ENCODE measurements at places on chromosomes 6 and 20.

DNA sequence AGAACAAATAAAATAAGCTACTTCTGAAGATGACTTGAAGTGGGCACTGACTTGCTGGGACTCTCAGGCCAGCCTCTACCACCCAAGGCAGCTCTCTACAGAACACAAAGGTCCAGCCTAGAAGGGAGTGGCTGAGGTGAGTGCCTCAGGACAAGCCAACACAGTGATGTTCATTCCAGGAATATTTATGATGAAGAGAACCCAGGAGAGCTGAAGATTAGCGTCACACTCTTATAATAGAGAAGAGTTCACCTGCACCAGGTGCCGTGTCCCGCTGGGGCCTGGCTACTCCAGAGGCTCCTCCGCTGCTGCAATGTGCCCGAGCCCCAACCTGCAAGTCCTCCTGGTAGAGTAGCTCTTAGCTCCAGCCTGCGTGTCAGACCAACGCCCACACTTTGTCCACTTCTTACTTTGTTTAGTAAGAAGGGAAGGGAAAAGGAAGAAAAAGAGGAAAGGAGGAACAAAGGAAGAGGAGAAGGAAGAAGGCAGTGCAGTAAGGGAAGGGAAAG is 182.4 kb upstream of the QKI start:
- no peak for DNase-seq

DNA sequence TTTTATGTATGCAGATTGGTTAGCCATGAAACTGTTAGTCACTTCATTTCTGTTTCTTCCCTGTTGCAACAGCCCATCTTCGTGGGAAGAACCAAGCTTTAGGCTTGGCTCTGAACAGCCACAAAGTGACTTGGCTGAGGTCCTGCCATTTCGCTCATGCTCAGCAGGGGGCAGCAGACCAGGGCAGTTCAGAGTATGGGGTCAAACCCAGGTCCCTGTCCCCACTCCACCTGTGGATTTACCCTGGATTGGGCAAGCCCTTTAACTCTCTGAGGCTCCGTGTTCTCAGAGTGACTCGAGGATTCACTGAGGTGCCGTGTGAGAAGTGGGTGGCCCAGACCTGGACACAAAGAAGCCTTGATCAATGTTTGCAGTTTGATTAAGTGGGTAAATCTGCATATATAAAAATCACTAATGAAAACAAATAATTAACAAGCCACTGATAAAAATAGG is 19.8 kb upstream of the MAP1LC3A start:
- DNase-seq: no peak

DNA sequence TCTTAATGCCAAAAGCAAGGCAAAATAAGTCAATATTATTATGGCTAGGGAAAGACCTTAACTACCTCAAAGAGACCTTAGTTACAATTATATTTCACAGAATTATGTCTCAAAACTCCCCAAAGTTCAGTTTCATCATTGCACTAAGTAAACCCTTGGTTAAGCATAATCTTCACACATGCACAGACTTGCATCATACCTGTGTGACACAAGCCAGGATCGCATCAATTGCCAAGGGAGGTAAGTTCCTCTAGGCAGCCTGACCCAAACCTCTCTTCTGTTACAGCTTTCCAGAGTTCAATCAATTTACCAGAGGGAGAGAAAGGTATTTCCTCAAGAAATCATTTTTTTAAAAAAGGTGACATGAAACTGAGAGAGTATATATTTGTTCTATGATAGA is 31.9 kb upstream of the PRSS35 start:
- no peak for DNase-seq

- no peak for DNase-seq
Observed at GRCh38 chr6:89679215-89680120, 40.9 kb upstream of the LYRM2 start.

DNA sequence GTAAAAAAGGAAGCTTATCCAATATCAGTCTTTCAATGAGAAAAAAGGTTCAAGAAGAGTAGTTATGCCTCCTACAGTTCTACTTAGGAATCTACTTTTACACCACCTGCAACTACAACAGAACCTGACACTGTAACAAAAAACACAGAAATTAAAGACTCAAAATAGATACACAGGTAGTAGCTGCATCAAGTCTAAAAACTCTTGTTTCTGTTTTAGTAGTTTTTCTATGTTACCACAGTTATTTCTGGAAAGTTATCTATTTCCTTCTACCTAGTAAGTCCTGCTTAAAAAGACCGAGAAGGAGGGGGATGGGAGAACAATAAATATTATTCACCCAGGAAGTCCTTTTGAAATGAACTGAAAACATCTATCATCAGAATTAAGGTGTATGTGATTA is 52.5 kb downstream of the ATG5 start:
- no peak for DNase-seq

- DNase-seq: no peak
Observed at GRCh38 chr6:150075034-150075421, 6.1 kb upstream of the ULBP3 start.

- DNase-seq: no peak
Observed at GRCh38 chr6:145003145-145003544, 718.0 kb downstream of the UTRN start.

GRCh38 chr6:63817492-63818050 is 182.0 kb downstream of the PHF3 start:
- DNase-seq: no peak

DNA sequence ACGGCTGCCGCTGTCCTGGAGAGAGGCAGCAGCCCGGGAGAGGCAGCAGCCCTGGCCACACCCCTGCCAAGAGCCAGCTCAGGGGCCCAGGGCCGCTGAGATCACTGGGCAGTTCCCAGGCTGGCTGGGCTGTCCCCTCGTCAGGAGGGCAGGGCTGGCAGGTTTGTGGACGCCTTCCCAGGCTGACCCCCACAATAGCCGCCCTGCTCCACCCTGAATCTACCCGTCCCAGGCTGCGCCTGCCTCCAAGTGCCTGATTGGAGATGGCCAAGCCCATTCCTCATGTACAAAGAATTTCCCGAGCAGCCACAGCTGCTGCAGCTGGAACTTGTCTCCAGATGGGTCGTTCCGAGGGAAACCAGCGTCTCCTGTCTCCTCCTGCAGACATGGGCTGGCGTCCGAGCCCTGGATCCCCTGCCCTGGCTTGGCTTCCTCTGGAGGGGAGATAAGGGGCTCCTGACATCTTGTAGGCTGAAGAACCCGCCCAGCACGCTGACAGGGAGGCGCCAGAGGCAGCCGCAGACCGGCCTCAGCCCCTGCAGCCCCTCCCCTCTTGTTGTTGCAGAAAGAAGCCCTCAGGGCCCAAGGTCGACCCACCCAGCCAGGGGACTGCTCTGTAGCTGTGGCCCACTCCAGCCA is 9.4 kb upstream of the GATA5 start:
- no peak for DNase-seq

DNA sequence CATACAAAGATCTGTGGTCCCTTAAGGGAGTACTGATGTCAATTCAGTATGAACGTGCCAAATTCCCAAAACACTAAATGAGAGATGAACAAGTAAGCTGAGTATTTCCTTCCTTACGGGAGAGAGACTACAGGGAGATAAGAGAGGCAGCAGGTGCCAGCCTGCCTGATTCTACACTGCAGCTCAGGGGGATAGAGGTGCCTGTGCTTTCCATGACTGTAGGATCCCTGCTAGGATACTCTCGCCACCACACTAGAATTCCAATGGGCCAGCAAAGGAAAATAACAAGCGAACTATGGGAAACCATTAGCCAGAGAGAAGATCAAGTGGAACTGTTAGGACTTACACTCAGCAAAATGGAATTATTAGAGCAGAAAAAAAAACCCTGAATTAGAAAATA is 198.5 kb upstream of the BTBD3 start:
- DNase-seq: no peak

DNA sequence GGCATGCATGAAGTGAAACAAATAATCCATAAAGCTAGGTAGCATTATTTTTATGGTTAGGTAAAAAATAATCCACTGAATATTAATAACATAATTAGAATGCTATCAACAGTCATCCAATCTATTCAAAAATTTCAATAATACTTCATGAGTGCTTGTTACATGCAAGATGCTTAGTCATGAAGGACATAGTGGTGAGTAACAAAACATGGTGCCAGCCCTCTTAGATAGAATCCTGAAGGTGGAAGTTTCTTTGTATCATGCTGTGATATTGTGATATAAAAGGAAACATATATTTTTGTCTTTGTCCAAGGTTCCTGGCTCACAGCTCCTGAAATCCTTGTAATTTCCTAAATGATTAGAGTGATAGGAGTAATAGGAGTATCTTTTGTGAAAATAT is 14.9 kb downstream of the RCAN2 start:
- DNase-seq: no peak

GRCh38 chr6:15538766-15539495 is 123.9 kb downstream of the DTNBP1 start:
- no peak for DNase-seq

GRCh38 chr6:55395871-55396270 is 68.6 kb downstream of the GFRAL start:
- no peak for DNase-seq

DNA sequence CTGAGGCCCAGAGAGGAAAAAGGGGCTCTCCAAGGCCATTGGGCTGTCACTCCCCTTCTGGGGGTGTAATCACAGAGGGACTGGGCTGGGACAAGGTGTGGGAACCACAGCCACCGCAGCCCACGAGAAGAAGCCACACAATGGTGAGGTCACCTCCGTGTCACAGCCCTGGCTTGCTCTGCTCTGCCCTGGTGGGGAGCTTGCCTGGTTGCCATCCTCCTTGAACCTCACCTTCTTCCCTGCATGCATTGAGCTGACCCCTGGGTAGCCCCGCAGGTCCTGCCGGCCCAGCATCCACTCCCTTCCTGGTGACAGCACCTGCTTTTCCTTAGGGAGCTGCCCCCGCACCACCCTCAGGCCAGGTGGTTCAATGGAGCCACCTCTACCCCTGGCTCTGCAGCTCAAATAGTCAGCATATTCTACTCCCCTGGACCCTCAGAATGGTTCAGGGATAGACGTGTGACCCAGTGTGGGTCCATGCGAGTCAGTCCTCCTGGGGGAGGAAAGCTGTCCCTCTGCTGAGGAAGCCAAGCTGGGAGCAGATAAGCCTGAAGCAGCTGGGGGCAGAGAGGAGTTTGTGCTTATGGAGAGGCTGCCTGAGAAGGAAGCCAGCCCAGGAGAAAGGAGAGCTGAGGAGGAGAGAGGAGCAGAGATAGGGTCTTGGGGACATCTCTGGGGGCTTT is 21.3 kb downstream of the RBM38 start:
- DNase-seq: no peak

- no peak for DNase-seq
Observed at GRCh38 chr6:95576998-95577303, 384 bp upstream of the MANEA start.

DNA sequence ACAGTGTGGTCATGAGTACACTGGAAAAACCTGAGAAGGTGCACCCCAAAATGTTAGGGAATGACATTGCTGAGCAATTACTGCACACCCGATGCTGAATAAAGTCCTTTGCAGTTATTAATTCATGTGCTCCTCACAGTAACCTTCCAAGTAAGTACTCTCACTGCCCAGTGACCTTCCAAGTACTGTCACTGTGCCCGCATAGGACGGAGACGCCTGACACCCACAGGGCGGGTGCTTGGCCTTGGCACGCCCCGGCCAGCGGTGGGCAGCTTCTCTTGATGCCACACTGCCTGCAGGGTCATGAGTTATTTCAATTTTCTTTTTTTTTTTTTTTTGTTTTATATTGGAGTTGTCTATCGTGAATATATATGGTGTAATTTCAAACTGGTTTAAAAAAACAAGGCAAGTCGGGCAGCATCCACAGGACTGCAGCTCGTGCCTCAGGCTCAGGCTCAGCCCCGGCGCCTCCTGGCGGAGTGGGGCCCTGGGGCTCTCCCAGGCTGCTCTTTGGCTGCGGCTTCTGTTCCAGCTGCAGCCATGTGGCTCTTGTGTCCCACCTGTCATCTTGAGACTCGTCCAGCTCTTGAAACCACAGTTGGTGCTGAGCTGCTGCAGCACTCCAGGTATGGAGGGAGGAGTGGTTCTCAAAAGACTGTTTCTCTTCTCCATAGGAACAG is 27.0 kb downstream of the PNLDC1 start:
- DNase-seq: no peak

DNA sequence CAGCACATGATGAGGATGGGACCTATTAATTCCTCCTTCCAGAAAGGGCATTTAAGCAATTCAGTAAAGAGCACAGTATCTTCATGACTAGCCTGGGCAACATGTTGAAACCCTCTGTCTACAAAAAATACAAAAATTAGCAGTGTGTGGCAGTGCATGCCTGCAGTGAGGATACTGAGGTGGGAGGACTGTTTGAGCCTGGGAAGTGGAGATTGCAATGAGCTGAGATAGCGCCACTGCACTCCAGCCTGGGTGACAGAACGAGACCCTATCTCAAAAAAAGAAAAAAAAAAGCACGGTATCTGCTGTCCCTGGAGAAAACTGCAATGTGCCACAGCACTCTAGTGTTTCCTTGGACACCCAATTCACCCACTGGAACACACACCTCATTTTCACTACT is 18.4 kb downstream of the SAMD3 start:
- DNase-seq: no peak

GRCh38 chr6:8337147-8337546 is 98.2 kb downstream of the SLC35B3 start:
- no peak for DNase-seq

GRCh38 chr20:35618263-35619131 is 2.9 kb downstream of the SPAG4 start:
- DNase-seq: no peak

DNA sequence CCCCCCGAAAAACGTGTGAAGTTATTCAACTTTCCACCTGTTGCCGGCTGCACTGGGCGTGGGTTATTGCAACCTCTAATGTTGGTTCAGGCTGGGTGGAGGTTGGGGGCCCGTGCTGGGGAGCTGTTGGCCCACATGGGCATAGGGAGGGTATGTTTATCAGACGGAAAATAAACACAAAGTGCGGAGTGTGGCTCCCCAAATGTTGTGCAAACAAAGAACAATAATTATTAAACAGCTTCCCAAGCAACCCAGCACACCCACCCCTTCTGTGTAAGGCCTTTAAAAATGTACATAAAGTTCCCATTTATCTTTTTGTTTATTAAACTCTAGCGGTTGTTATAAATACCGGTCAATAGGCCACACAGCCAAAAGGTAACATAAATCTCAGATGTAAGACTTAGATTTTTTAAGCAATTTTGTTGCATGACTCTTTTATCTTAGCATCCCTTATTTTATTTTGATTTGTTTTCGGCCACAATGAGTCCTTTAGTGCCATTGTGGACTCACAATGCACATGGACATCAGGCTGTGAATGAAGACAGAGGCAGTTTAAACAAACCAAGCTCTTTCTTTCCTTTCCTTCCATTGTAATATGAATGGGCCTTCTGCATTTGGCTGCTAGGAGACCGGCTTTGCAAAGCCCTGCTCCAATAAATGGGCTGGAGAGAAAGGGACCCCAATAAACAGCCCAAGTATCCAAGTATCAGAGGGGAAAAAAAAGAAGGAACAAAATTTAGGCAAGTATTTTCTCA is 6.9 kb upstream of the DLL1 start:
- DNase-seq: no peak

Data from stimulated activated CD4-positive, alpha-beta T cell treated with anti-CD3 and anti-CD28 coated beads, Interleukin-1b, Interleukin-23, amount 100 ng/mL, for 24 hours (primary cell).